ENCODE measurements at places on chromosomes 16 and 17.

GRCh38 chr16:77937473-77938149 lies 84.7 kb upstream of the CLEC3A start:
- peak; percentile 17 for DNase-seq

DNA sequence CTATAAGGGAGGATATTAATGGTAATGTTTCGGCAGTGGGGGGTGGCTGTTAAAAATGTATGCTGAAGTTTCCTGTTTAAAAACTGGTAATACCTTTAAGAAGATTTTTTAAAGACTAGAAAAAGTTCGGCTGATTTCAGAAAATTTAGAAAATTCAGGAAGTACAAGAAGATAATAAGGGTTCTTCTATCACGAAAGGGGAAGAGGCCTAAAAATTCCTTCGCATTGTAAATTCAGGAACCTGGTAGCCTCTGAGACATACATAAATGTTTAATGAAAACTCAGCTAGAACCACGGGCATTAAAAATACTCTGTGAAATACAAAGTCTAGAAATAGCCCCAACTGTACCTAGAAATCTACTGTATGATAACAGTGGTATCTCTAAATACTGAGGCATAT lies 181.2 kb downstream of the PARN start:
- DNase-seq, result no peak

DNA sequence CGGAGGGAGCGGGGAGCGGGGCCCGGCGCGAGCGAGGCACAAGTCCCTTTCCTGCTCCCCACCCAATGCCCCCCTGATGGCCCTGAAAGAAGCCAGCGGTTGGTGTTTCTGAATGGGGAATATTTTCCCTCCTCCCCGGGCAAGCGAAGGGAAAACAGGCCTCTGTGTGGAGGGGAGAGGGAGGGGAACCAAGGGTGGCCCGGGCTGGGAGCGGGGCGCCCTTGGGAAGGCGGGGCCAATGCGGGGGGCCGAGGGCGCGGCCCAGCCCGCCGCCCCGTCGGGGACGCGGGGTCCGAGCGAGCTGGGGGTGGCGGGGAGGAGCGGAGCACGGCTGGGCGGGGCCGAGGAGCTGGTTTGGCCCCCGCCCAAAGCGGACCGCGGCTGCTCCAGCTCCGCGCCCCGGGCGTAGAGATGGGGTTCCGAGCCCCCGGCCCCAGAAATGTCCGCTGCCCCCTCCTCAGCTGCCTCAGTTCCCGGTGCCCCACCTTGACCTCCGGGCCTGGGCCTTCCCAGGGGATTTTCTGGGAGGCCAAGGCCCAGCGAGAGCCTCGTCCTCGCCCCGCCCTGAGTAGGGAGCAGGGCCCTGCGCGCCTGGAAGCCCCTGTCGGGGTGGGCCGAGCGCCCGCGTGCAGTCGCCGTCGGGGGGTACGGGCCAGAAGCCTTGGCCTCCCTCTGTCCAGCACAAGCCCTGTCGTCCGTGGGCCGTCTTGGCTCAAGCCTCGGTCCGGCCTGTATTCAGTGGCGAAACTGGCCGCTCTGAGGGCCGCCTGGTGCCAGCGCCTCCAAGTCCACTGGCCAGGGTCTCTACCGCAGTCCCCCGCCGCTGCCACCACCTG lies 3.9 kb upstream of the HEXIM1 start:
- DNase-seq, result no peak

- DNase-seq, result no peak
These were observed 220.2 kb upstream of the TBX2 start for GRCh38 chr17:61179380-61179806.

DNA sequence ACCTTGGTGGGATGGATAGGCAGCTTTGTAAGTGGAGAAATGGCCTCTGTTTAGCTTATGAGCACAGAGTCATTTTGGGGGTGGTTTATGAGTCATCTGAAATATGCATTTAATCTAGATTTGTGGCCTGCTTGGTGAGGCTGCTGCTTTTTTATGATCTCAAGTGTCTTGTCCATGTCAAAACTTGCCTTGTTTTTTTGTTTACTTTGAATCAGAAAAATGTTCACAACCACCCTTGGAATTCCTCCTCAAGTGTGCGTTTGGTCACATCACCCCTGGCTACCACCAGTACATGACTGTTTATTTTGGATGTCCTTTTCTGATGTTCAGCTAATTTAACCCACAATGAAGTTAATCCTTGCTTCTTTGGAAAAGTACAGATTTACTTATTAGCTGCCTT lies 64.6 kb downstream of the FTO start:
- DNase-seq, result no peak

DNA sequence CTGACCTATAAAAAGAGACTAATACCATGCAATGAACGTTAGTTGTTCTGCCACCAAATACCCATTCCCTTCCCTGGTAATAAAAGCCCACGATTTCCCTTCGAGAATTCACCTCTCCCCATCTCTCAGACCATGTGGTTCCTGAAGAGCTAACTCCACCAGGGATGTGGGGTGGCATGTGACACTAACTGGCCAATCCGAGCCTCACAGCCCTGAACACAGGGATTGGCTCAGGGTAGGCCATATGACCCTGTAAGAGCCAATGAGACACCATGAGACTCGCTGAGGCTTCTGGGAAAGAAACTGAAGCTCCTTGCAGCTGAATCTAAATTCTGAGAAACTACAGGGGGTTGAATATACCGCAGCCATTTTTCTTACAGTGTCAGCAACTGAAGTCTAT lies 21.1 kb downstream of the HELZ start:
- no peak for DNase-seq

DNA sequence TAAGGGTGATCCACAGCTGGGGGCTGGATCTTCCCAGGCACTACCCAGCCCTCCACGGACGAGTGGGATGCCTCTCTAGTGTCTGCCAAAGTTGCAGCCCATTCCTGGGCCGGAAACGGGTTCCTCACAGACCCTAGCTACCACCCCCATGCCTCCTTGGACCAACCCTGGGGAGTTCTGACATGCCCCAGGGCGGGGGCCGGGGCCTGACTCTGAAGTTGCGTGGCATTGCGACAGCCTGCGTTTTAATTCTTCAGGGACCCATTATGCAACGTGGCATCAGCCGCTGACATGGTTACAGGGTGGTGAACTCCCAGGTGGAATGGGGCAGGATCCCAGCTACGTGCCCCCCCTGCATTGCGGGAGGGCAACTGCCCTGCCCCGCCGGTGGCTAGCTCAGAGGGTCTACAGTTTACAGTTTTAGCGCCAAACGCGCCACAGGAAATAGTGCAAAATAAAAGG lies 2.7 kb downstream of the CBX4 start:
- DNase-seq, result no peak

DNA sequence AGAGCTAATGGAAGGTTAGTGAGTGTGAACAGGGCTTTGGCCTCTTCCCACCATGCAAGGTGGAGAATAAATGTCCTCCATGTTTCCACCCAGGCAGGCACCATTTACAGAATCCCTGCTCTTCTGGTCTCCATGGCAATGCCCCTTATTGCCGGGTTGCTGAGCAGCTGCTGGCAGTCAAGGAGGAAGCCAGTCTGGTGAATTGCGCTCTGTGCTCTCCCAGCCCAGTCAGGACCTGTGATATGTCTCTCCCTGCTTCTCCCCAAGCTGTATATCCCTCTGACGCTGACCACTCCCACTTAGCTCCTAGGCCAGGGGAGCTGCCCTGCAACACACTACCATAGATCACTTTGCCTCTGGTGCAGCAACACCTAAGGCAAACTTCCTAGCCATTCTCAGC lies 402.1 kb upstream of the ERCC4 start:
- no peak for DNase-seq

Measured in forelimb muscle (tissue), 1 donor.